ENCODE measurements at places on chromosomes 12 and 14.

DNA sequence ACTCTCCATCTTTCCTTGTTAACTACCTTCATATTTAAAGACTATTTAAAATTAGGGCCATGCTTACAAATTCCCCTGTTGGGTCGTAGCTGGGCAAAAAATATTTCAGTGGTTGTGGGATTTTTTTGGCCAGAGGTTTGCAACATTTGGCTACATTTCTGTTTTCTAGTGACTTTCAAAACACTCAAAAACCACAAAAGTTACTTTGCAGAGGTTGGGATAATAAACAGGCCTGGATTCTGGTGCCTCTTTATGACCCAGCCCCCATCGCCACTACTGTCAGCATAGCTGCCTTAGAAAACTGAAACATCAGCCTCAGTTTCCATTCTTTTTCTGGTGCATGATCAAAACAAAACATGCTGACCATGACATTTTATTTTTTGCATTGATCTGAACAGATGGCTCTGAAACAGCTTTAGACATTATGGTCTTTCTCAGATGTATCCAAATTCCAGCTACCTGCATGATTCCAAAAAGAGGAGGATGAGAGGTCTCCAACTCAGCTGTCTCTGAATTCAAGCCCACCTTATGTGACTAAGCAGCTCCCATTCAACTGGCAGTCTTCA lies 5.2 kb downstream of the DPF3 start:
- DNase-seq, result no peak

DNA sequence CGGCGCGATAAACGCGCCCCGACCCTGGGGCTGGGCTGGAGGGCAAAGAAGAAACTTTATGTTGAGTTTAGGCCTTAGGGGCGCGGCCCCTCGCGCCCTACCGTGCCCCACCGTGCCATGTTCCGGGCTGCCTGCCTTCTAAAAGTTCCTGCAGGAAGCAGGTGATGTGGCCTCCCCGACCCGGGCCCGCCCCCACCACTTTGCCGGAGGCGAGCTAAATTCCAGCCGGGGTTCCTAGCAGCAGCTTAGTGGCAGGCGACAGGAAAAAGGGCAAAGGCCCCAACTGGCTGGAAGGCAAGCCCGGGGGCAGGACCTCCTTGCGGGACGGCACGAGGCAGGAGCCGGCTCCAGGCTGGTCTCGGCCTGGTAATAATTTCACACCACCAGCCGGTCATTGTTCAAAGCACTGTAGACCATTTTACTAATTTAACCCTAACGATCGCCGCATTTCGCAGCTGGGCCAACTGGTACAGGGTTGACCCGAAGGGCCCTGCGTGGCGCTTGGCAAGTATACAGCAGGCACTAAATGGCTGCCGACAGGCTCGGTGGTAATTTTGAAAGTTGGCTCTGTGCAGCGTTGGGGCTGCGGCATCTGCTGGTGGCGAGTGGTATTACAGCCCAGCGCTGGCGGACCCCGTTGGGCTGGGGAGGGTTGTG lies 895 bp upstream of the CCDC88C start:
- DNase-seq, result peak; percentile 72

DNA sequence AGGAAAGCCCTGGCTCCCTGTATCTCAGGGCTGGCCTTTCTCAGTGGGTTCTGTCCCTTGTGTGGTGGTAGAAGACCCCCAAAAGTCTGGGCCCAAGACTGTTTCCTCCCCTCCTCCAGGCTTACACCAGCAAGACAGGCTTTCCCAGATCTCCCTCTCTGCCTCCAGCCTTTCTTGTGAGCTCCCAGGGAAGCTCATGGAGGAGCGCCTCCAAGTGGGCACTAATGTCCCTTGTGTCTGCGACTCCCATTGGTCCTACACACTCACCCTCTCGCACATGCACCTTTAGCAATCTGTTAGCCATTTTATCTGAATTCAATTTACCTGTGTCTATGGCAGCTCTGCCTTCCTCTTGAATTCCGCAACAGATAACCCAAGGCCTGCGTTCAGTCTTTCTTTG lies 251.1 kb upstream of the CAND1 start:
- DNase-seq, result no peak

GRCh38 chr12:99170037-99170436 lies 477.5 kb upstream of the GARIN6 start:
- no peak for DNase-seq

- DNase-seq, result no peak
These were observed 2.6 kb downstream of the NAV3 start for GRCh38 chr12:77833329-77833728.

GRCh38 chr12:9707864-9708808 lies 24.8 kb downstream of the CLECL1 start:
- peak; percentile 22 for DNase-seq

DNA sequence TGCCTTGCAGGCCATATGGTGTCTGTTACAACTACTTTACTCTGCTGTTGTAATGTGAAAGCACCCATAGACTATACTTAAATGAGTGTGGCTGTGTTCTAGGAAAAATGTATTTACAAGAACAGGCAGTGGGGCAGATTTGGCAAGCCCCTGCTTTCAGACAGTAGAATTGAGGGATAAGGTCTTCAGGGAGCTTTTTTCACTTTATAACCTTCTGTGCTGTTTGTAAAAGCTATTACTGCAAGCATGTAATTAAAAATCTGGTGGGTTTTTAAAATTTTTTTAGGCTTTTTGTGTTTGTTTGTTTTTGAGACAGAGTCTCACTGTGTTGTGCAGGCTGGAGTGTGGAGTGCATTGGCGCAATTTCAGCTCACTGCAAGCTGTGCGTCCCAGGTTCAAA lies 73.9 kb downstream of the VEZT start:
- no peak for DNase-seq

DNA sequence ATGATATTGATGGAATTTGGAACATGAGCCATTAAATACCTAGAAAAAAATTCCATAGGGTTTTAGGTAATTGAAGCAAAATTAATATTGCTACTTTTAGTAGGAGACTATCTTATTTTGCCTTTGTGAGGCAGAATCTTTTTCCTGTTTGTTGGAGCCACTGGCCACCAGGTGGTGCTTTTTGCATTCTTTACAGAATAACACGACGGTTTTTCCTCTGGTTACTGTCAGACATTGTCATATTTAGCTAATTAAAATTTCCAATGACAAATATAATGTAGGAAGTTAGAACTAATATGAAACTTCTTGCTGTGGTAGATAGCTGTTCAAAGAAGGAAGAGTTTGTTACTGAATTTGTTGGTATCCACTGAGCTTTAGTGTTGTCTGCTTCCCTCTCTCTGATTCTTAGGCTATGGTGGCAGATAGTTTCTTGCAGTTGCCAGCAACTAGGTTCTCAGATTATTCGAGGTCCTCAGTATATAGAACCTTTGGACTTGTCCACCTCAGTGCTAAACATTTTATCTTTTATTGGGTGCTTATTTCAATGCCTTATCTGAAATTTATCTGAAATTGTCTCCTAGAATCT lies 25.7 kb downstream of the RAB21 start:
- DNase-seq, result no peak

GRCh38 chr14:94465042-94465441 lies 11.0 kb downstream of the SERPINA9 start:
- DNase-seq, result no peak

- DNase-seq, result no peak
These were observed 9.7 kb downstream of the PNP start for GRCh38 chr14:20478894-20479293.

DNA sequence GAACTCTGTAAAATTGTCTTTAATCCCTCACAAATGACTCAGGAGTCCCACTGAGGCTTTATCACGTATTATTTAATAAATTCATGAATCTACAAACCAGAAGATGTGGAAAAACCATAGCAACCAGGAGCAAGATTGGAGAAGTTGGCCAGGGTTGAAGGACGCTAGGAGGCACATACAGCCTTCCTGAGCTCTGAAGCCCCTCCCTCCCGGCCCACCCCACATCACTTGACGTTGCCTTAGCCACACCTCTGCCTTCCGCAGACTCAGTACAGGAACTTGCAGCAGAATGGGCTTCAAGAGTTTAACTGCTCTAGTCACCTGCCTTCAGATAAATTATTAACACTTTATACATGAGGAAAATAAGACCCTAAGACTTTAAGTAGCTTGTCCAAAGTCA lies 33.9 kb downstream of the SLC35F4 start:
- no peak for DNase-seq

DNA sequence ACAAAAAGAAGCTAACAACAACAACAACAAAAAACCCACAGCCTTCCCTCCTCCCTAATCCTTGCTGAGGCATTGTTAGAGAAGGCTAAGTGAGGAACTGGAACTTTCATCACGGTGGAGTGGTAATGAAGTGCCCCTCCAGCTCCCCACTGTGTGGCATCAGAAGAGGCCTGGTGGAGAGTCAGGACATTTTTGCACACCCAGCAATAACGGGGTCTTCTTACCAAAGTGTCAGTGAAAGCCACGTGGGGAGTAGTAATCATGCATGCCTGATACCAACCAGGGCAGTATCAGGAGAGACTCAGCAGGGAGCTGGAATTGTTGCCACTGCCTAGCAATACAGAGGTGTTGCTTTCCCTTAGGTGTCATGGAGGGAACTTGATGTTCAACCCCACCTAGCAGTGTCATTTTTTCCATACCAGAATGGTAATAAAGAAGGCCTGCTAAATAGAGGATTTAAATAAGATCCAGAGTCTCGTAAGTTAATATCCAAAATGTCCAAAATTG lies 299.7 kb upstream of the RGS6 start:
- DNase-seq, result no peak

DNA sequence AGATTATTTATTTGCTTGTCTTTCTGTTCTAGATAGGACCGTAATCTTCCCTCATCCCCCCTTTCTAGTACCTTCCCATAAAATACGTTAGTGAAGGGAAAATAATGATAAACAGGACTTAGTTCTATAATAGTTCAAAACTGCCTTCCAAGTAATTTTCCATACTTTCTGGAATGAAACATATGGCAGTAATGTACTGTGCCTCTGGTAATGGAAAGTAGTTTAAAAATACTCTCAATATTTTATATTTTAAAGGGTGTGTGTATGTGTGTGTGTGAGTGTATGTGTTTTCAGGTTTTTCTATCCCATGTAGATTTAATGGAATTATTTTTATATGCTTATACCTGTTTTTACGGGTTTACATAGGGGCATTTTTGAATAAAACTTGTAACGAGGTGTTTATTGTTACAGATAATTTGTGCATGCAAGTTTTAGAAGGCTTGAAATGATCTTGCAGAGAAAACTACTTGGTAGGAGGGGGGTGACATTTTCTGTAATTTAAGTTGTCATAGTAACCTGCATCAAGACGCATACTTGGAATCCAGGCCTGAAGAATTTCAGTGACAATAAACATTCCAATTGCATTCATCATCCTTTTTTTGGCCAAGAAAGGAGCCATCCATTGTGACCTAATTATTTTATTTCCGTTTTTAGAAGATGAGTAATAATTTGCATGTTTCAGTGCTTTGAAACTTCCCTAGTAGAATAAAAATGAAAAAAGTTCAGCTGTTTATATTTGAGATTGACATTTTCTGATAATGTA lies 38.9 kb downstream of the RASSF8 start:
- no peak for DNase-seq

GRCh38 chr12:20017802-20018201 lies 350.5 kb upstream of the PDE3A start:
- DNase-seq, result no peak

- DNase-seq, result no peak
These were observed 1359.6 kb downstream of the FSCB start for GRCh38 chr14:43147485-43147884.

DNA sequence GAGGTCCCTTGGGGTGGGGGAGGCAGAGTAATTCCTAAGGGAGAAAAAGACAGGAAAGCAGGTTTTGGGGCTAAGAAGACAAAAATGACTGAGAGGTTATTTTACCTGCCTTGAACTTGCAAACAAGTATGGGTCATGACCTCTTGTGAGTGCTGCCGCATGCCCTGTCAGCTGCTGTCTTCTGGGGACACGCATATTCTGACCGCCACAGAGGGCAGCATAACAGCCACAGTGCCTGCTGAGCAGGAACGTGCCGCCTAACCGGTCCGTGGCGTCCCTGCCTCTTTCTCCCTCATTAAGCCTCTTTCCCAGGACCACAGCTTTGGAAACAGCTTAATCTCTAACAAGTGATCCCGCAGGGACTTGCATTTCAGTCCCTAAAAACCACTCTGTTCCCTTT lies 51.3 kb upstream of the KCNA1 start:
- DNase-seq, result no peak

DNA sequence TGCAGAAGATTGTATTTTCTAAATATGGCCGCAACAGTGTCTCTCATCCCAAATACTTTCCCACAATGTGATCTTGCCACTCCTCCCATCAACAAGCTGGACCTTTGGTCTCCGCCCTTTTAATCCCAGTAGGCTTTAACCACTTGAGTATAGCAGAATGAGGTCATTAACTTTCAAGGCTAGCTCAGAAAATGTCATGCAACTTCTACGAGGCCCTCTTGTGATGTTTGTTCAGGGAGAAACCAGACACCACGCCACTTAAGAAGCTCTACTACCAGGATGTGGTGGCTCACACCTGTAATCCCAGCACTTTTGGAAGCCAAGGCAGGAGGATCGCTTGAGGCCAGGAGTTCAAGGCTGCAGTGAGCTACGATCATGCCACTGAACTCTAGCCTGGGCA lies 20.1 kb upstream of the OR6J1 start:
- no peak for DNase-seq

GRCh38 chr12:109998904-109999648 lies at the start of gene ANKRD13A:
Gene ANKRD13A, plus strand, starts transcription at chr12:109999430. Its CDS starts 259 bp downstream, at chr12:109999689.
- DNase-seq, result peak; percentile 83

DNA sequence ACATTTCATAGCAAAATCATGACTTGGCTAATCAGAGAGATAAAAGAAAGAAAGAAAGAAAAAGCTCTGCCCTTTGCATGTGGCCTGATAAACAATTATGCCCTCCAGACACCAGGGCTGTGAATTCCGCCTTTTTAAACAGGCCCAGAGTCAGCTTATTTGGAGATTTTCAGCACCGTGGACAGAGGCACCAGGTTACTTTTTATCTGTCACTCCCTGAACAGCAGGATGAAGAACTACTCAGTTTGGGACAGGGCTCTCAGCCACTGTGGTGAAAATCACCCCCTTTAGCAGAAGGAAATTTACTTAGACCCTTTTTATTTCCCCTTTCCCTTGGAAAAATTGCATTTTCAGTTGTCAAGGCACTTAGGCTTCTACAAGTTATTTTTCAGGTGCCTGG lies 359.9 kb downstream of the NRXN3 start:
- no peak for DNase-seq

DNA sequence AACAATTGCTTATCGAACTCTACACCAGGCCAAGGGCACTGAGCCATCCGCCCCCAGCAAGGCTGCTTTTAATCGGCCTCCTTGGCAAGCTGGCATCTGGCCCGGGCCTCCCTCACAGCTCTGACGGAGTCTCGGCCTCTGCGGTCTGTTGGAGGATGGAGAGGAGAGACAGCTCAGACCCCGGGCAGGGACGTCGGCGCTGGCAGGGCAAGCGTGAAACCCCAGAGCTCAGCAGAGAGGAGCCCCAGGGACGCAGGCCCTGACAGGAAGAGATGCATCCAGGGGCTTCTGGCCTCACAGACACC lies 17.5 kb downstream of the CAMKK2 start:
- DNase-seq, result no peak

GRCh38 chr12:41190338-41190737 lies 2.2 kb downstream of the PDZRN4 start:
- DNase-seq, result no peak

GRCh38 chr12:31877884-31878283 lies 81.3 kb upstream of the RESF1 start:
- no peak for DNase-seq
